ENCODE measurements at places on chromosomes 16 and 17.

DNA sequence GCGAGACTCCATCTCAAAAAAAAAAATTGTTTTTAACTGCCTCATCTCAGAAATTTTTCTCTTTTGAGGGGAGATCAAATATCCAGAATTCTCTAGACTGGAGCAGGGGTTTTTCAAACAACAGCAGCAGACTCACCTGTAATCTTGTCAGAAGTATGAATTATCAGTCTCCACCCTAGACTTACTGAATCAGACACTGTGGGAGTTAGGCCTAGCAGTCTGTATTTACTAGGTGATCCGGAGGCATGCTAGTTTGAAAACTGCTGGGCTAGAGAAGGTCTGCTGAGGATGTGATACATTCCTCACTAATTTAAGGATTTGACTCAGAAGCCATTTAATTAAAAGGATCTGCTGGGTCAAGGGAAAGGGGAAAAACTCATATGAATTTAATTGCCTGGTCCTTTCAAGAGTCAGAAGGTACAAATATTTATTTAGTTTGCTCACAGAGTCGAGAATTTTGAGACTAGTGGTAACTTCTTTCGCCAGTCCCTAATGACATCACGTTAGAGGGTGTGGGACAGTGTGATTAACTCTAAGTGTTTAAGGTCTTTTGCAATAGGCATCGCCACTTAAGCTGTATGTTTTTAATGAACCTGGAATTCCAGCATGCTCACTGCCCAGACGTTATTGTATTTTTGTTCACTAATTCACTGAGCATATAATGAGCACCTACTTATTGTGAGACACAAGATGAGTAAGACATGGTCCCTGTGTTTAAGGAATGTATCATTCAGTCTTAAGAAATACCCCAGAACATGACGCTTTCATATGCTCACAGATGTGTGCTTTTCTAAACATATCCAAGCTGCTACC, 14.2 kb downstream of the ATP6V0A1 start:
- DNase-seq, result no peak

DNA sequence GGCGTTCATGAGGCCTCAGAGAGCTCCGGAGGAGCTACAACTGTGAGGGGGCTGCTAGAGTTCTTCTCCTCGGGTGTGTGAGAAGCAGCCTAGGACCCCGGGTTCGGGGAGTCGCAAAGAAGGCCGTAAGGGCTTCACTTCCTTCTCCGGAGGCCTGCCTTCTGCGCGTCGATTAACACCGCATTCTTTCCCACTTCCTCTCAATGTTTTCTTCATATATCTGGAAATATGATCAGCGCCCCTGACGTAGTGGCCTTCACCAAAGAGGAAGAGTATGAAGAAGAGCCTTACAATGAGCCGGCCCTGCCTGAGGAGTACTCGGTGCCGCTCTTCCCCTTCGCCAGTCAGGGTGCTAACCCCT, 449 bp downstream of the SMCR8 start:
- no peak for DNase-seq

GRCh38 chr16:77993111-77993985, 29.0 kb upstream of the CLEC3A start:
- no peak for DNase-seq

DNA sequence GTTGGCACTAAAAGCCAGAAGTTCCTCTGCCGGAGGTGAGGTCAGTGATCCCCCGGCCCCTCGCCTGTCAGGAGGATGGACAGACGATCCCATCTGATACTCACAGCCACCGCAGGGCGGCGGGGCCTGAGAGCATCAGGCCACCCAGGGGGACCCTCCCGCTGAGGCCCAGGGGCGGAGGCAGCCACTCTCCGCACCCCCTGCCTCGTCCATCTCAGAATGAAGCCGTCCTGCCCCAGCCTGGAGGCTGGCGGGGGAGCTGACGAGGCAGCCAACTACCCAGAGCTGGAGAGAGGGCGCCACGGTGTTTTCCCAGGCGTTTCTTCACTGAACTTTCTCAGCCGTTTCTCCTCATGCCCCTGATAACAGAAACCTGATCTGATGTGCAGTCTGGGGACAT, 22.6 kb downstream of the TPSD1 start:
- DNase-seq, result no peak

- no peak for DNase-seq
Measured at GRCh38 chr16:62638324-62638911, 602.2 kb upstream of the CDH8 start.

DNA sequence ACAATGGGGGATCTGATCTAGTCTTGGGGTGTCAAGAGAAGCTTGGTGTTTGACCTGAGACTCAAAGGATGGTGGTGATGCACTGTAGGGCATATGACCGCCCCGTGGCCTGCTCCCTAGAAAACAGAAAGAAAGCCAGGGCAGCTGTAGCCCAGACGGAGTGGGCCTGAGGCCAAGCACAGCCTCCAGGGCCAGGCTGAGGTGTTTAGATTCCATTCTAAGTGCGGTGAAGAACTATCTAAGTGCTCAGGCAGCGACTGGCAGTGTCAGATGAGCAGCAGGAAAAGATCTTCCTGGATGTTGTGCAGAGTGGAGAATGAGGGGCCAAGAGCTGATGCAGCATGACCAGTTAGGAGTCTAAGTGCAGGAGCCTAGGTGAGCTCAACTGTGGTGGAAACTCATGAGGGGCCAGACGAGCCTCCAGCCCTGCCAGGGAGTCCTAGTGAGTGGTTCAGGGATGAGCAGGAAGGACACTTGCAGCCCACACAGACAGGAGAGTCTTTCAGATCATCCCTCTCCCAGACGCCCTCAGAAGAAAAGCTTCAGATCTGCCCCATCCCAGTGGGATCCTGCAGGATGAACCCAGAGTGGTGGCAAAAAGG, 314.2 kb upstream of the CCL2 start:
- no peak for DNase-seq
